ENCODE measurements at places on chromosomes 6 and 20. TPM values are rescaled to one million over a fixed set of nuclear protein-coding genes. Genes with fewer than 3 reads are reported as not detected.

GRCh38 chr6:63394656-63395308 is 75.0 kb upstream of the LGSN start:
- no peak for DNase-seq

The NKX2-4 gene
- not detected for total RNA-seq

DNA sequence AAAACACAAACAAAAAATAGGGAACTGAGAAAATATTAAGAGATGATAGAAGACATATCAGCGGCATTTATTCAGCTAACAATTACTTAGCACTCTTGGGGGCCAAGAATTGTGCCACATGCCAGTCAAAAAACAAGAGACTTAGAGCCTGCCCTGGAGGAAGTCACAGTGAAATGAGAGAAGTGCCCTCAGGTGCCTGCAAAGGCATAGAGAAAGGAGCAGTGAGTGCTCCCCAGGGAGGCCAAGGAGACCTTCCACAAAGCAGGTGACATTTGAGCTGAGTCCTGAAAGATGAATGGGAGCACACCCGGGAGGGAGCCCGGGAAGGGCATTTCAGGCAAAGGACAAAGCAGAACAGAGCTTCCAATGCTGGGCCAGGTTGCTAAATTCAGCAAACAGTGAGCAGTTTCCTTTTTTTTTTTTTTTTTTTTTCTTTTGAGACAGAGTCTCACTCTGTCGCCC is 184.7 kb upstream of the JARID2 start:
- DNase-seq, result no peak

DNA sequence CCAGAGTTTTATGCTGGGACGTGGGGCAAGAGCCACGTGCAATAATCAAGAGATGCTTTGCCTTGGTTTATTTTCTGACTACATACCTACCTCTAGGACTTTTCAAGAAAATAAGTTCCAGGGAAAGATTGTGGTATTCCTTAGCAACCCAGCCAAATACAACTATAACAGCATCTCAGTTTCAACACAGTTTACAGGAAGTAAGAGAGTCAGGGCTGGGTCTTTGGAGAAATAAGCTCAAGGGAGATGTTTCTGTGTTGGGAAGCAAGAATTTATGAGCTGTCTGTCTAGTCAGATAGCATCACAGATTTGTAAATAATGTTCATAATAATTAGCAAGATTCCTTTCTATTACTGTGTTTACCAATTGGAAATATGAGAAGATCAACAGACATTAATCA is 35.1 kb downstream of the MAP3K5 start:
- no peak for DNase-seq

DNA sequence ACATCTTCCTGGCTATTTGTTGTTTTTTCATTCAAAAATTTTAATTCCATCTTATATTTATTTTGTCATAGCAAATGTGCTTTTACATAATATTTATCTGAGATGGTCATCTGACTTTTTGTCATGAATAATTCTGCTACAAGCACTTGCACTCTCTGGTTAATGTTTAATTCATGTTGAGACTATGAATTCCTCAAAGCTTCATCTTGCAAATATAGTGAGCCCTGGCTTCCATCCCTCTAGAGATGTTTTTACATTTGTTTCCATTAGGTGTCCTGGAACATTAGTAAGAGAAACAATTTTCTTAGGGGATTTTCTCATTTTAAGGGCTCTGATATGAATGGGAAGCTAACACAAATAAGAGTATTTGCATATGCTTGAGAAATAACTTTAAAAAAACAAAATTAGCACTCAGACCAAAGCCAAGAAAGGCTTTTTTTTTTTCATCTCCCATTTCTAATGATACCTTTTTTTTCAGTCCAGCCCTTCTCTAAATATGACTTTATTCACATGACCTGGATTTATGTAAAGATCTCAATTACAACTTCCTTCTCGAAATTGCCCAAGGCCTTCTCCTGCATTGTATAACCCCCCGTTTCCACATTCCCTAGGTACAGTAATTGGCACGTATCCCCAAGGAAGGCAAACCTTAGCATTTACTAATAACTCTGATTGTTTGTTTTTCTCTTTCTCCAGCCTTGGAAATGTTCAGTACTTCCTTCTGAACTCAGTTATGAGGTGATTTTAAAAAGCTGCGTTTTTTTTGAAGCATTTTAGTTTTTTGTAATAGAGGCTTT is 797.0 kb upstream of the GJE1 start:
- DNase-seq, result no peak

DNA sequence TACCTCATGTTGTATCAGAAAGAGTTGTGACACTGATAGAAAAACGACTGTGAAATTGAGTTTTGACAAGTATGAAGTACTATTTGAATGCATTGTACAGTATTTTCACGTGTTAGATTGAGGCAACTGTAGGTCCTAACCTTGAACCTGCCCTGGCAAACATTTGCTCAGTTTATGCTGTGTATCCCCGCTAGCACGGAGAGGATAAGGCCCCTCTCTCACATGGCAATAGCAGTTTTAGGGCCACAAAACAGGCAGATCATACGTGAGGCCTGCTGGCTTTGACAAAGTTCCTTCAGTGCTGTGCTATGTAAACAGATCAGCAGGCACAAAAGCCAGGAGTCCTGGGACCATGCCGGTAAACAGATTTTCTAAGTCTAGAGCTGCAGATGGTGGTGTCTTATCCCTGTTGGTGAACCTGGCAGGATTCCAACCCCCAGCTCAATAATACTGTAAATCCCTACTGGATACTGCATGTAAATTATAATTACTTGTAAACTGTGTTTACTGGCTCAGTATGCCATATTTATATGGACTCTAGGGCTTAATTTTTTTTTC is 23.8 kb upstream of the FAM217A start:
- DNase-seq, result no peak

The IMPG1 gene
- total RNA-seq, result not detected

DNA sequence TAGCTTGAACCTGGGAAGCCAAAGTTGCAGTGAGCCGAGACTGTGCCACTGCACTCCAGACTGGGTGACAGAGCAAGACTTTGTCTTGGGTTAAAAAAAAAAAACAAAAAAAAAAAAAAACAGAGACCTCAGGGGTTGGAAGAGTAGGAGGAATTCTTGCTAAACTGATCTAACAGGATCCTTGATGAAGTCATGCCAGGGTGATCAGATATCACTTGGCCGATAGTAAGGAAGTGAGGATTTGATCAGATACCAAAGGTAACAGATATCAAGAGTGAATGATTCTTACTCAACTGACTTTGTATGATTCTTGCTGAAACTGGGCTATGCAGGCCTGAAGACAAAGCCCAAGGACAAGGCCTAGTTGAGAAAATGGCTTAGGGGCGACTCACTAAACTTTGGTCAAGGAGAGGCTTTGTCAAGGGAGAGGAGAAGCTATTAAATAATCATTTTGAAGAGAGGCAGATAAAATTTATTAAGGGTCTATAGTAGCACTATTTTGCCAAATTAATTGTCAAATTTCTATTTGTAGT is 624.7 kb downstream of the UTRN start:
- no peak for DNase-seq

GRCh38 chr20:6265204-6265904 is 142.5 kb upstream of the FERMT1 start:
- no peak for DNase-seq

GRCh38 chr6:10521104-10521808 is at the start of gene GCNT2:
Gene GCNT2, plus strand, starts transcription at chr6:10521351. Its CDS starts 7,561 bp downstream, at chr6:10528912.
- DNase-seq, result no peak

DNA sequence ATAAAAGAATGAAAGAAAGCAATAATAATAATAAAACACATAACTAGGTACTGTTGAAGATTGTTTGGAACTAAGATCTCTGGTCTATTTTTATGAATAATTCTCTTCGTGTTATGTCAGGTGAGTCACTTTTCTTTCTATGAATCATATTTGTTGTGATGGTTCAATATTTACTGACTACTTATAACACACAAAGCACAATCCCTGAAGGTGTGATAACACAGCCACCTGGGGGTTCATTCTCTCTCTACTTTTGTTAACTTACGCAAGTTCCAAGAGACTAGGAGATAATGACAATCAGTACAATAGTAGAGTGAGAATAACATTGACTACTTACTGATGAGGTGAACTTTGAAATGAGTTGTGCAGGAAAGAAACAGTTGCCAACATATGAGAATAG is 149.9 kb downstream of the IBTK start:
- DNase-seq, result no peak

- DNase-seq, result no peak
These were observed 29.5 kb downstream of the MTHFD1L start for GRCh38 chr6:150894935-150895552.

DNA sequence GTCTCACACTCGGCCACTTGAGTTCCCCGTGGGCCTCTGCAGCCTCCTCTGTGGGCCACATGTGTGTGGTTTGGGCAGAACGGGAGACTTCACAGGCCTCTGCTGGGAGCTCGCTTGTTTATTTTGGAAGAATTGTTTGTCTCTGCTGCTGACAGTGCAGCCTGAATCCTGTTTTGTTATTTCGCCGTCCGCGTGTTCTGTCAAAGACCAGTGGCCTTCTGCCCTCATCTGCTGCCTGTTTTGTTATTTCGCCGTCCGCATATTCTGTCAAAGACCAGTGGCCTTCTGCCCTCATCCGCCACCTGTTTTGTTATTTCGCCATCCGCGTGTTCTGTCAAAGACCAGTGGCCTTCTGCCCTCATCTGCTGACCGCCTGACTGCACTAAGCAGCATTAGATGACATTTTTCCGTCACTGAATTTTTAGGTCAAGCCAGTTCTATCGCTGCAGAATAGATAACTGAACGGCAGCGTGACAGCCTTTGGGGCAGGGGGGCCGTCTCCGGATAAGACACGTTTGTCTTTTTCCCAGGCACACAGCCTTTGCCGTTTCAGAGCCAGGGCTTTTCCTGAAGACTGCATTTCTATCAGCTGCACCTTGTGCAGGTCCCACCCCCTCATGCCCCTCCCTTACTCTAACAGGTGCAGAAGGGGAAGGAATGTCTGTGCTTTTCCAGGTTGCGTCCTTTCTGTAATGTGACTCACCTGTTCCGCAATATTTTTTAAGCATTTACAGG is 158.5 kb upstream of the AFDN start:
- DNase-seq, result no peak

Measured in mesenteric fat pad (tissue), 1 donor.